Stimulated activated CD4-positive, alpha-beta T cell treated with anti-CD3 and anti-CD28 coated beads, Interleukin-2, amount 100 ng/mL, for 24 hours (primary cell): ENCODE measurements at places on chromosomes 4 and X.

GRCh38 chrX:9656871-9657270 is 108.8 kb downstream of the GPR143 start:
- no peak for DNase-seq

DNA sequence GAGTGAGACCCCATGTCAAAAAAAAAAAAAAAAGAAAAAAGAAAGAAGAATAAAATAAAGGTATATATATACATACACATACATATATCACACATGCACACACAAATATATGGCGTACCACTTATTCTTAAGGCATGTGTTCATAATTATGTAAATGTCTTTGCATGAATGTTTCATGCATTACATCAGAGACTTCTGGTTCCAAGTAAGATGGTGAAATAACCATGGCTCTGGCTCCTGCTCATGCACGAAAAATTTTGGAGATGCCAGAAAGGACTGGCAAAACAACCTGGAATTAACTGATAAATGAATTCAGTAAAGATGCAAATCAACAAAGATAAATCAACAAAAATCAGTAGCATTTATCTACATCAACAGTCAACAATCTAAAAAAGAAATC is 19.7 kb upstream of the FHIP1A start:
- no peak for DNase-seq

DNA sequence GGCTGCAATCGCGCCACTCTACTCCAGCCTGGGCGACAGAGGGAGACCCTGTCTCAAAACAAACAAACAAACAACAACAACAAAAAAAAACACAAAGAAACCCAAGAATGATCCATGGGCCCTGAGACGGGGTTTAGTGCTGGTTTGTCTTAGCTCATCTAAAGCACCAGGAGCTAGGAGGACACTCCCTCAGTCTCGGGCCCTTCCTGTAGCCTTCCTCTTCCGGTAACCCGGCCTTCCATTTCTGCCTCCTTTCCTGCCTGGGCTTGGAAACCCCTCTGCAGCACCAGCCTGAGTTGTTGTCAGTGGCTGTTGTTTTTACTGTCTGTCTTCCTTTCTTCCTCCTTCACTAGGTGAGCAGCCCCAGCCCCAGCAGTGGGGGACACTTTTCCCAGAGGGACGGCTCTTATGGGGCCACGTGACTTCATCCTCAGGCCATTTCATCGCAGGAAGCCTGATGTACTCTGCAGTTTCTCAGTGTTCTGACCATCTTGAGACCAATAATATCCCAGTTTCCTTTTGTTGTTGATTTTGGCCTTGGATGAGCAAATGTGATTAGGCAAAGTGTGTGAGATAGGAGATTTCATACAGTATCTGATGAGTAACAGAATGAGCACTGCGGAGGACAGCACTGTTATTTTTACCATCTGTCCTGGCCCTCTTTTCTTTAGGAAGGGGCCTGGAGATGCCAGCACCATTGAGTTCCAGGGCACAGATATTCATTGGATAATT is 90.1 kb downstream of the ANAPC4 start:
- DNase-seq: no peak

DNA sequence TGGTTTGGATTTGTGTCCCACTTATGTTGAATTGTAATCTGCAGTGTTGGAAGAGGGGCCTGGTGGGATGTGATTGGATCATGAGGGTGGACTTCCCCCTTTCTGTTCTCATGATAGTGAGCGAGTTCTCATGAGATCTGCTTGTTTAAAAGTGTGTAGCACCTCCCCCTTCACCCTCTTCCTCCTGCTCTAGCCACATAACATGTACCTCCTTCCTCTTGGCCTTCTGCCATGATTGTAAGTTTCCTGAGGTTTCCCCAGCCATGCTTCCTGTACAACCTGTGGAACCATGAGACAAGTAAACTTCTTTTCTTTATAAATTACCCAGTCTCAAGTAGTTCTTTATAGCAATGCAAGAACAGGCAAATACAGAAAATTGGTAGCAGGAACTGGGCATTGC is 138.7 kb downstream of the INPP4B start:
- no peak for DNase-seq

- no peak for DNase-seq
These were observed 90.8 kb upstream of the SHISA3 start for GRCh38 chr4:42306221-42307109.
